Activated T-cell treated with anti-CD3 and anti-CD28 coated beads for 24 hours (primary cell): ENCODE measurements at places on chromosomes 5 and 9.

DNA sequence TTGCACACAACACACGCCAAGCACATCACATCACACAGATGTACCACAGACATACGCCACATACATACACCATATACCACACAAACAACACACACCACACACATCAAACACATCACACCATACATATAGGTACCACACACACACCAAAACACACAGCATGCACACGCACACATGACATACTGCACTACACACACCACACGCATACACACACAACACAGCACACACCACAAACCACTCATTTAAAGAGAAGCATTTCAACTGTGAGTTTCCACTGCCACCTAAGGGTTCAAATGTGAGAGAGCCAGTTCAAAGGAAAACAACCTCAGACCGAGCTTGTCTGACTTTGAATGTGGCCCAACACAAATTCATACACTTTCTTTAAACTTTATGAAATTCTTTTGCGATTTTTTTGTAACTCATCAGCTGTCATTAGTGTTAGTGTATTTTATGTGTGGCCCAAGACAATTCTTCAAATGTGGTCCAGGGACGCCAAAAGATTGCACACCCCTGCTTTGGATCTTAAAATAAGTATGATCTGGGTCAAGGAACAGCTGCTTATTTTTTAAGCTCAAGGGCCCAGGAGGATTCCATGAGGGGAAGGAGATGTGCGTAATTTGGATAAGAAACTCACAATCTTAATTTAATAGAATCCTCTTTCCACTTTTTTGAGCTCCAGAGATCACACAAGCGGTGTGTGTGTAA is 494.6 kb downstream of the GADD45G start:
- no peak for DNase-seq

DNA sequence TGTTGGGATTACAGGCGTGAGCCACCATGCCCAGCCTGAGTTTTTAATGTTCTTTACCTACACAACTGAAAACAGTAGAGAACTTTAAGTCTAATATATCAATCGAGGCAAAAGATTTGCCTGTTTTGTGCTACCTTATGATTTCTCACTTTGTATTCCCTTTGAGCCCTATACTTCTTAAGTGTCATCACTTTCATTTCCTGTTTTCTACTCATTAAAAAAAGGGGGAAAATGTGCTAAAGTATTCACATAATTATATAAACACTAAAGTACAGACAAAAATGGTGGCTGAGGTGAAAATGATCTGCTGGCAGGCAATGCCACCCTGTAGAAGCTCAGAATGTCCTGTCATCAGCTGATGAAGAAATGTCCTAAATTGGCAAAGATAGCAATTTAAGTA is 23.6 kb downstream of the ATG10 start:
- DNase-seq = no peak

- DNase-seq = no peak
Observed at GRCh38 chr5:170478306-170478705, 25.5 kb upstream of the KCNIP1 start.

GRCh38 chr5:179974946-179975712 is 67.4 kb upstream of the TBC1D9B start:
- no peak for DNase-seq

GRCh38 chr9:128089299-128089698 is 21.3 kb downstream of the SLC25A25 start:
- no peak for DNase-seq

DNA sequence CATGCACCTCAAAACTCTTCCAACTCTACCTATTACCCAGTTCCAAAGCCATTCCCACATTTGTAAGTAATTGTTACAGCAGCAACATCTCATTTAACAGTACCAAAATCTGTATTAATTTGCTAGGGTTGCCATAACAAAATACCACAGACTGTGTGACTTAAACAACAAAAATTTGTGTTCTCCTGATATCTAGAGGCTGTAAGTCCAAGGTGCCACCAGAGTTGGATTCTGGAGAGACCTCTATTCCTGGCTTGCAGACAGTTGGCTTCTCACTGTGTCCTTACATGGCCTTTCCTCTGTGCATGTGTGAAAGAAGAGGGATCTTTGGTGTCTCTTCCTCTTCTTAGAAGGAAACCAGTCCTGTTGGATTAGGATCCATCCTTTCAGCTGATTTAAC is 203.8 kb upstream of the PIK3R1 start:
- DNase-seq = no peak
